ENCODE measurements at places on chromosomes 2 and 18.

DNA sequence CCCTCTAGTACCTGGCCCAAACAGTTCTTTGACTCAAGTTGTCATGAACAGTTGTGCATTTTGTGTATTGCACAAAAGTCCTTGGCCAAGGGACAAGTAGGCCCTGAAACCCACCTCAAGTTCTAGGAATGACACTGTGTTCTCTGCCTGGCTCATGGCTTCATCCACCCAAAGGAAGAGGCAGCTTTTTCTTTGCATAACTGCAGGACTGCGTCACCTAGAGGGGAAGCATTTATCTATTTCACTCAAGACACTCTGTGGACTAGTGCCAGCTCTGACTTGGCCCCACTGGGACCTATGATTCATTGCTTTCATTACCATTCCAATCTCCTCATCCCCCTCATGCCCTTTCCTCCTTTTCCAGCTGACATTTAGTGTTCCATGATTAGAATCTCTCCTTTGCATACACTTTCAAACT is 119.3 kb upstream of the SIX2 start:
- DNase-seq = no peak

- DNase-seq = no peak
Measured at GRCh38 chr18:40882468-40882867, 1072.6 kb upstream of the PIK3C3 start.

GRCh38 chr2:95390272-95390880 is 12.1 kb upstream of the FAHD2A start:
- no peak for DNase-seq

- DNase-seq = no peak
Measured at GRCh38 chr2:237474931-237475703, 11.9 kb upstream of the MLPH start.

- DNase-seq = no peak
Measured at GRCh38 chr2:62181843-62182242, 14.1 kb upstream of the B3GNT2 start.

GRCh38 chr2:240602266-240603050 is 15.9 kb downstream of the CAPN10 start:
- DNase-seq = no peak

DNA sequence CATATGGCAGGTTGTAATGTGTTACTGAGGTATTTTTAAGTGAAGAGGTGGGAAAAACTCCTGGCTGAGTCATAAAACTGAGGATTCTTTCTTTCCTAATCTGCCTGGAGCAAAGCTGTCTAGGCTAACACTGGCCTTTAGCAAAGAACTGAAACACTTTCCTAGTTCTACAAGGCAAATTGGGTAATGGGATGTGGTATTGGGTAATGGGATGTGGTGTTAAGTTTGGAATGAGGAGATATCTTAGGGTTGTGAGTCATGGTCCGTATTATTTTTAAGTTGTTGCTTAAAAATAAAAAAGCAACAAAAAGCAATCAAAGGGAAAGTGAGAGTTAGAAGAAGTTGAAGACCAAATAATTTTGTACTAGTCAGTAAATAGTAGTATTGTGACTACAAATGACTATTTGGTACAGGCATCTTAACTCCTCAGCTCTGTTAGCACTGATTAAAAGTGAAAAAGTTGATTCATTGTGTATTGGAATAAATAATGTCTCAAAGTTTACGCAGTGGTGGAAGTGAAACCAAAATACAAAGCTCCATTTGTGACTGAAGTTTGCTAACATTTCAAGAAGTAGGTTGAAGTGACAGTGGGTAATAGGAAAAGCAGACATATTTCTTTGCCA is 216.8 kb downstream of the CAMKMT start:
- DNase-seq = no peak
